ENCODE measurements at places on chromosomes 5 and 9. TPM values are rescaled to one million over a fixed set of nuclear protein-coding genes. Genes with fewer than 3 reads are reported as not detected.
A peak's percentile ranks its signal among the peaks of the same experiment; 100 is the strongest.

DNA sequence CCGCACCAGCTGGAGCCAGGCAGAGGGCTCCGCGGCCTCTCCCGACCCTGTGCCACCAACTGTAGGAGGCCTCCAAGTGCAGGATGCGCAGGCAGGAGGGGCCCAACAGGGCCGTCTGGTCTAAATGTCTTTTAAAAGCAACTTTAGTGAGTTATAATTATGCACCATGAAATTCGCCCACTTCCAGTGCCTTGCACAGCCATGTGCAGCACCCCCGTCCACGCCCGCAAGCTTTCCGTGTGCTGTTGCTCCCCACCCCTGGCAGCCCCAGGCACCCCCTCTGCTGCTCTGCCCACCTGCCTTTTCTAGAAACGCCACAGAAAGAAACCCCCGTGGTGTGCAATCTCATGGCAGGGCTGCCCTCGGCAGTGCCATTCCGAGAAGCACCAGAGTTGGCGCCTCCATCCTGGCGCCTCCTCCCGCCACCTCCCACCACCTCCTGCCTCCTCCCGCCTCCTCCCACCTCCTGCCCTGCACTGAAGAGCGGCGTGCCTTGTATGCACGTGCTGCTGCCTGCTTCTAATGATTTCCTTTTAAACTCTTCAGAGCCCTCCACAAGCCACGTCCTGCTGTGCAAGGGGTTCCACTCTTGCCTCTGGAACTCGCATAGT lies 7.5 kb upstream of the SLC6A18 start:
- no peak for DNase-seq

GRCh38 chr9:87594194-87594593 lies 96.5 kb downstream of the DAPK1 start:
- DNase-seq: no peak

- DNase-seq: no peak
These were observed 3.2 kb downstream of the GRPEL2 start for GRCh38 chr5:149348518-149348917.

GRCh38 chr9:127210851-127211730 lies 53.5 kb upstream of the GARNL3 start:
- no peak for DNase-seq

- no peak for DNase-seq
These were observed 6.7 kb upstream of the SPATA31E1 start for GRCh38 chr9:87875831-87876545.

GRCh38 chr9:130266236-130267098 lies 907 bp downstream of the HMCN2 start:
- DNase-seq: no peak

- peak; percentile 31 for DNase-seq
These were observed 199.4 kb downstream of the ESM1 start for GRCh38 chr5:54785729-54786591.

DNA sequence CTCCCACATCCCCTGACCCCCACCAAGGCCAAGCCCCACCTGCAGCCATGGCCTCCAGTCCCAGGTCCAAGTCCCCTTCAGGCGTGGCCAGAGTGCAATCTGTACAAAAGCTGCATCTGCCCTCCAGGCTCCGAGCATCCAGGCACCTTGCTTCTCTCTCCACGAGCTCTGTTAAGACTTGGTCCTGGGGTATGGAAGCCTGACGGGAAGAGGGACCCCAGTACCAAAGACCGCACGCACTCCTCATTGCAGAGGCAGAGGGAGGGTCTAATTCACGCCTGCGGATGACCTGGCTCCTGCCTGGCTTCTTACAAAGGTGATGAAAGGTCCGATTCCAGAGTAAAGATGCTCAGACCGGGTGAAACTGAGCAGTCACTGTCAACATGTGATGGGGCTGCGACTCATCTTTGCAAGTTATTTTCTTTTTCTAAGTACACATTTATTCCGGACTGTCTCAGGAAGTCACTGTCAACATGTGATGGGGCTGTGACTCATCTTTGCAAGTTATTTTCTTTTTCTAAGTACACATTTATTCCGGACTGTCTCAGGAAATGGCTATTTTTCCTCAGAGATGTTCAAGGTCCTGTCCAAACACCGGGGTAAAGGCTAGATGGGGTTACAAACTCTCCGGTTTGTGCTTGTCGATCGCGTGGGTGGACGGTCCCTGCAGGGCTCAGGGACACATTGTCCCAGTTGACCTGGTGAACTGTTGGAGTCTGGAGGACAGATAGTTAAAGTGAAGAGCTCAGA lies 252.0 kb upstream of the IRX4 start:
- no peak for DNase-seq

DNA sequence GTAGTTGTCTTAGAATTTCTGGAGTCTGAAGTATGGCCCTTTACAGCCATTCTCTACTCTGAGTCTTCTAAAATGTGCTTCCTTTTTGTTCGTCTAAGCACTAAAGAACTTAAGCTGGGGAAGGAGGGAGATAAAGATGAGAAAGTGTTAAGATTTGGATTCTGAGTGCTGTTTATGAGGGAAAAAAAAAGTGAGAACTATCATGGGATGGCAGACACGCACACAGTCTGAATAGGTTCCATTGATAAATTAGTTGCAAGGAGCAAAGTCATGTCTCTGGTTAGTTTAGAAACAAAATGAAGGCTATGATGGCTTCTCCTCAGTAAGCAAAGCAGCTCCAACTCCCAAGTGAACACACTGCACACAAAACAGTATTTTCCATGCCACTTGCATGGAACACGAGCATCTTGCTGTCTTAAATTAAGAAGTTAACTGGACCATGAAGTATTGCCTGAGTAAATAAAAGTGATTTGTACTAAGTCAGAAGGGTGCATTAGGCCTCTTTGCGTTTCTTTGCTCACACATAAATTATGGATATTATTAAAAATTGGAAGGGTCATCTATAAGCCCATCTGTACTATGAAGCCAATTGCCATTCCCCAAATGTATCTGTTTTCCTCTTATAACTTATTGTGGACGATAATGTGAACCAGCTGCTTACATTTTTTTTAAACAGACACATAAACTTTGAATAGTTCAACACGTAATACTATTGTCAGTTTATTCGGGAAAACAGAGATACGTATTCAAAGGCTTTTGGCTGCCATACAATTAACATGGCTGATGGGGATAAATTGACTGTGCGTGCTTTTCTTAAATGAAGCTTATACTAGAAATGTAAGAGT lies 199.3 kb downstream of the SGCD start:
- no peak for DNase-seq

Gene SARDH
- 1.4 TPM for total RNA-seq
